Activated T-cell treated with anti-CD3 and anti-CD28 coated beads, Interleukin-2, amount 50 U/mL, for 72 hours (primary cell): ENCODE measurements at places on chromosomes 4 and X.

DNA sequence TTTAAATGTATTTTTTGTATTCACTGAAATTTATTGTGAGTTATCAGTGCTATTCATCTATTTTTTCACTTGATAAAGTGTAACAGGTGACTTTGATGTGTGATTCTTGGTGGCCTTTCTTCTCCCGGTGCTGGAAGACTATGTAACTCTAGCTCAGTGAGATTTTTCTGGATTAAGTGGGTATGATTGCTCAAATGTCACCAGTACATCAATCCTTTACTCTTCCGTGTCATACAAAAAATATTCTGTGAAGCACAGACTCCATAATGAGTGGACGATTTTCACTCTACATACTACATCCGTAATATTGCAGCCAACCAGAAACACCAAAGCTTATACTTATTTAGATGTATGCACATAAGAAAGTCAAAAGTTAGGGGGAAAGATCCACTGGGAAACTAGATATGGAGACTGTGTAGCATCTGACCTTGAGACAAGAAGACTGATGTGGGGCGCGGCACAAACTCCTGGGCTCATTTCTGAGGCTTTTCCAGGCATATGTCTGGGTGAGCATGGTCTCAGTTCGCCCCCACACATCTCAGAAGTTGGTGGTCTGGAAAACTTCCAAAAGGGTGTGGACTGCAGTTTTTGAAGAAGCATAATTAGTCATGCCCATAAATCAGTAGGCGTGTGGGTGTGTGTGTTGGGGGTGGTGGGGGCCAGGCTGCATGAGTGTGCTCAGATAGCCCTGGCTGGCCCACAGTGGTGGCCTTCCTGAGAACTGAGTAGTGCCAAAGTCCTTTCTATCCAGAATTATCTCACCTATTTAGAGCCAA is 53.9 kb upstream of the TENM3 start:
- no peak for DNase-seq

- no peak for DNase-seq
These were observed 71.9 kb downstream of the GC start for GRCh38 chr4:71711985-71712348.

GRCh38 chrX:130933358-130933757 is 30.3 kb upstream of the ENOX2 start:
- DNase-seq, result no peak

- DNase-seq, result peak; percentile 16
These were observed 163.1 kb downstream of the ARAP2 start for GRCh38 chr4:36081185-36081584.

GRCh38 chr4:120082251-120082650 is 15.6 kb upstream of the MAD2L1 start:
- no peak for DNase-seq

DNA sequence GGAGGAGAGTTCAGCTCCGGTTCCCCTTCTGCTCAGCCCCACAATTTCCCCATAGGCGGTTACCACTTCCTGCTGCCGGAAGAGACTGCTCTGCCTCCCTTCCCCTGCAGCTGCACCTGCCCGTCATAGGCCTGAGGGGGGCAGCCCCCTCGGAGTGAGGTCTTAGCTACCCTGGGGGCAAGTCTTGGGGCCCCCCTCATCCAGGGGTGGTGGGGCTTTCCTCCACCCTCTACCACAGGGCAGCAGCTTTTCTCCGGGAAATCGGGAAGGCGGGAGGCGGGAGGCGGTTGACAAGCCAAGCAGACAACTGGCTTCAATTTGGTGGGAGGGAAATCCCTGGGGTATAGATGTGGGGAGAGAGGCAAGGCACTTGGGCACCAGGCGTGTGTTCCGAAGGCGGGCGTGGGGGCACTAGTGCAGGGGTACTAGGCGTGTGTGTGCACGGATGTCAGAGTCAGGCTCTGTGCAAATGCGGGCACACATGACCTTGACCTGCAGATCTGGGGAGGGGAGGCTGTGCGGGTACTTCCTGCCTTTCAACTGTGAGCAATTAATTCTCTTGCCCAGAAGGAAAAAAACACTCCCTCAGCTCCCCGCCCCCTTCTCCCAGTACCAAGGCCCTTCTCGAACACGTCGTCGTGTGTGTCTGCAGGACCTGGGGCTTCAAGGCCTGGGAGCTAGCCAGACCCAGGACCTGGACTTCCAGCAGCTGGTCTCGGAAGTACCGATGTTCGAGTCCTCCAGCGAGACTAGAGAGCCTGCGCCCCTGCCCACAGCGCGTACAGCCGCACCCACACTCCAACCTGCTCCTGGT is 1.0 kb upstream of the ARHGAP4 start:
- DNase-seq, result peak; percentile 85

- DNase-seq, result no peak
These were observed 641.3 kb downstream of the TRAM1L1 start for GRCh38 chr4:116444117-116444516.

GRCh38 chr4:118034053-118034785 is at the start of gene NDST3:
Gene NDST3 (plus strand): TSS chr4:118034486. CDS start chr4:118053911, 19,425 bp downstream.
- peak; percentile 12 for DNase-seq

DNA sequence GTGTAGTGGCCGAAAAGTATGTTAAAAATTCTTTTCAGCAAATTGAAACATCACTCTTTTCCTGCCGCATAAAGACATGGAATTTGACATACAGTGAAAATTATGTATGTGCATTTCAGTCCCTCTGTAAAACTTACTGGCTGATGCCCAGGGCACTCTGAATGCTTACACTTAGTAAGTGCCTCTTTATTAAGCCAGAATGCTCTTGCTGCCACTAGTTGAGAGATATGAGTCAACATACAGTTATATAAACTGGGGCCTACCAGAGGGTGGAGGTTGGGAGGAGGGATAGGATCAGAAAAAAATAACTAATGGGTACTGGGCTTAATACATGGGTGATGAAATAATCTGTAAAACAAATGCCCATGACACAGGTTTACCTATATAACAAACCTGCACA is 38.1 kb upstream of the TRPC5 start:
- no peak for DNase-seq

DNA sequence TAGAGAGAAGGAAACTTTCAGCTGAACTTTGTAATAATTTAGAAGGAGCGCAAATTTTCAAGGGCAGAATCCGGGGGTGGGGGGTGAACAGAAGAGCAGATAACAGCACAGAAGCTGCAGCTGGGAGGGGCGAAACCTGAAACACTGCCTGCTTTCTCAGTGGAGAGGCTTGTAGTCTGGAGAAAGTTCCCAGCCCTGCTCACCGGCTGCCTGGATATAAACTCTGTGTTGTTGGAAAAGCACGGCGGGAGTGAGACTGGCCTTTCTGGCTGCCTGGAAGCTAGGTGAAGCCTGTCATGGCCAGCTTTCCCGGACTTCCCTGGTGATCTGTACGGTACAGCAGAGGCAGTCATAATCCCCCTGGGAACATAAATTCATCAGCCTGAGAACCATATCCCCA is 1352.1 kb upstream of the DIAPH2 start:
- DNase-seq, result no peak

- no peak for DNase-seq
These were observed 361.3 kb downstream of the OPHN1 start for GRCh38 chrX:68072041-68072440.

DNA sequence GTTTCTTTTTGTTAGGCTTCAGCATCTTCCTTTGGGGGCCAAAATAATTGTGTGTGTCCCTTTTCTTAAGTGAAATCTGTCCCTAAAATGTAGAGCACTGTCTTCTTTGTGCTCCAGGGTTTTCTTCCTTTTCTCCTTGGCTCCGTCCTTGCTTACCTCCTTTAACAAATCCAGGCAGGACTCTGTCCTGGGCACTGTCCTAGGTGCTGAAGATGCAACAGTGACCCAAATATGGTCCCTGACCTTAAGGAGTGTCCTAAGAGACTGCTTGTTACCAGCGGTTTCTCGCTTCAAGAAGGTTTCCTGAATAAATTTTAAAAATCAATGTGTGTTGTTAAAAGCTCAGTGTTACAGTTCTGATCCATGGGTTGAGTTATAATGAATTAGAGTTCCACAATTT is 471.8 kb downstream of the KCNIP4 start:
- no peak for DNase-seq

DNA sequence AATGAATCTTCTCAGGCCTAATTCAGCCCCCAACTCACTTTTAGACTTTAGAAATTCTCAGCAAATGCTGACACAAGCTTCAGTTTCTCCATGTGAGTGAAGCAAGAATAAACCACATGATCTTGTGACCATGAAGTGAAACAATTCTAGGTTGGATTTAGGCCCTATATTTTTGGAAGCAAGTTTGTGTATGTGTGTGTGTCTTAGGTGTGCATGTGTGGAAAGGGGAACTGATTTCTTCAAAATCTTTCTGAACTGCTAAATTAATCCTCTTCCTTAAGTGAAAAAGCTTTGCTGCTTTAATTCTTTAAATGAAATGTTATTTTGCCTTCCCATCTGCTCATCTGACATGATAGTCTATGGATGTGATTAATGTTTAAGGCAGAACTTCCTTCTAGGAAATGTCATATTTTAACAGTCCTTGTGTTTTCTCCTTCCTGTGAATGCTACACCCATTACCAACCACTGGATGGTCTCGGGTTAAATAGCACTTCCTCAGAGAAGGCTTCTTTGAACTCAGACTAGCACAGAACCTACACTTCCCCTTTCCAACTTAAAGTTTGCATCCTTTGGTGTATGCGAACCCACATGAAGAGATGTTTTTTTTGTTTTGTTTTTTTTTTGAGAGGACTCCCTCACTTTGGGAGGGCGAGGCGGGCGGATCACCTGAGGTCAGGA is 1.2 kb upstream of the TMEM144 start:
- no peak for DNase-seq

DNA sequence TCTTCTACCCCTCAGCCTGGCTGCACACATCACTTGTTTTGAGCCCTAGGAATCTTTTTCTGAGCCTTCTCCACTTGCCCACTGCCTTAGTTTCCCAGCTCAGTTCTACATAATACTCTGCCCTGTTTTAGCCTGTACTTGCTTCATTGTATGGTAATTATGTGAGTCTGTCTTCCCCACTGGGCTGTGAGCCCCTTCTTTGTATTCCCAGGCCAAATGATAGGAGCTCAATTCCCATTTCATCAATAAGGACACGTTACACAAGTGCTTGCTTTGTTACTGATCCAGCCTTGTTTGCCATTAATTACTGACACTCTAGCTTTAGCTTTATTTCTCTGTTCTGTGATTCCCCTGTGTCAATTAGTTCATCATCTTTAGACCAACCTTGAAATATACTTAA is 28.1 kb downstream of the KIT start:
- DNase-seq, result no peak

GRCh38 chrX:127259742-127260141 is 440.2 kb downstream of the PRR32 start:
- DNase-seq, result no peak

- no peak for DNase-seq
These were observed 2.2 kb downstream of the PCDH10 start for GRCh38 chr4:133151341-133151690.

DNA sequence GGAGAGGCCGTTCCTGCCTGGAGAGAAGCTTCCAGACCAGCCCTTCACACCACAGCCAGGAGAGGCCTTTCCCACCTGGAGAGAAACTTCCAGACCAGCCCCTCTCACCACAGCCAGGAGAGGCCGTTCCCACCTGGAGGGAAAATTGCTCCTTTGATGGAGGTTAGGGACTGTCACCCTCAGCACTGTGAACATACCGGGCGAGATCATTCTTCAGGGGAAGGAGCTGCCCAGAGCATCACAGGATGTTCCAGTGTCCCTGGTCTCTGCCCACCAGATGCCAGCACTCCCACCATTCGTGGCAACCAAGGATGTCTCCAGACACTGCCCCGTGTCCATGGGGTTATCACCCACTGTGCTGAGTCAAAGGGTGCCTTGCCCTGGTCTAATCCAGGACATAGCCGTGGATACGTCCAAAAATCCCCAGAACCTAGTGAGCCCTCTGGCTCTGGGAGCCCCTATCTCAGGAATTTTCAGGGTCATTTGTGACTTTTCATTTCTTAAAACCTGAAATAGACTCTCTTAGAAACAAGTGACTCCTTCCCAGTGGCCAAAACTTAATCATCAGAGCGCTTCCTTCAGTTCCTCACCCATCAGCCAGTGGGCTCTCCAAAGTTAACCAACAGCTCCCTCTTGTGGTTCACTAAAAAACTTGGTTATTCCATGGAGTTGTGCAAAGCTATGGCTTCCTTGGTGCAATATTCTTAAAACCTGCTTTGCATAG is 80.2 kb downstream of the CRMP1 start:
- DNase-seq, result peak; percentile 30

DNA sequence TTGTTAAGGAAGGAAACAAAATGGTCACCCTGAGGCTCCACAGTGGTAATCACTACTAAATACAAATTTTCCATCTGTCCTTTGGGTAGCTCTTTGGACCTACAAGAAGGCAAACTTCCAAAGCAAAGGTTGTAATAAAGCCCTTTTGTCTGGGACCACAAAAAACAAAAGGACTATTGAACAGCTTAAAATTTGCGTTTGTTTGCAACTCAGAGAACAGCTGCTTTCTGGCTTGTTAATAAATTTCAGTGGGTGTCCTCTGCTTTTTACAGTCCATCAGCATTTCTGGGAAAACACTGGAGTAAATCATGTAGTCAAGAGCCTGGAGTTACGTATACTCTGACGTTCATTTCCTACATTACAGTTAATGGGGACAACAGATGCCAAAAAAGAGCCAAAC is 439.7 kb upstream of the DIAPH2 start:
- DNase-seq, result no peak

DNA sequence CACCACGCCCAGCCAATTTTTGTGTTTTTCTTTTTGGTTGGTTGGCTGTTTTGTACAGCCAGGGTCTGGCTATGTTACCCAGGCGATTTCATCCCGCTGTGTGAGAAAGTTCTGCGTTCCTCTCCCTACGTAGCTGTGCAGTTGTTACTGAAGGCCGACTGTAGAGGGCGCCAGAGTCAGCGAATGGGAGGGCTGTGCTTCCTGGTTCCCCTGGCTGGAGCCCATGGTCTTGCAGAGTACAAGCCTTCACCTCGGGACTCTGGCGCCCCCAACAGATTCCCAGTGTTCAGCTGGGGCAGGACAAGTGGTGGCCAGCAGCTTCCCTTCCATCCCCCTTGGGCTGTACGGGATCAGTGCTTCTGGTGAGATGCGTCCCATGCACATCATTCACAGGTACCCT is 5.6 kb upstream of the CT45A1 start:
- peak; percentile 42 for DNase-seq

DNA sequence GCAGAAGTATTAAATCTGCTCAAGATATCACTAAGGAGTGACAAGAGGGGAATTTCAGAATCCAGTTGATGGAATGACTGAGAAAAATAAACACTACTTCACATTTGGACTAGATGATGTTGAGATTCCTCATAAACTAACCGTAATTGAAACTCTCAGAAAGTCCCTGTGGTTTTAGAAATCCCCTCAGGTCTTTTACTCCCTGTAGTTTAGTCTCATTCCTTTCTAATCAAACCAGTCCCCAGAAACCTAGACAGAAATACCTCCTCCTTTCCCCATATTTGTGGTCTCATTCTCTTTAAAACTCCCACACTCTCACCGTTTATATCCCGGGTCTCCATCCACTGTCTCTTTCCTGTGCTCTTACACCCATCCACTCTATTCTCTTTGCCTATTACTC is 15.0 kb upstream of the TLR1 start:
- no peak for DNase-seq

DNA sequence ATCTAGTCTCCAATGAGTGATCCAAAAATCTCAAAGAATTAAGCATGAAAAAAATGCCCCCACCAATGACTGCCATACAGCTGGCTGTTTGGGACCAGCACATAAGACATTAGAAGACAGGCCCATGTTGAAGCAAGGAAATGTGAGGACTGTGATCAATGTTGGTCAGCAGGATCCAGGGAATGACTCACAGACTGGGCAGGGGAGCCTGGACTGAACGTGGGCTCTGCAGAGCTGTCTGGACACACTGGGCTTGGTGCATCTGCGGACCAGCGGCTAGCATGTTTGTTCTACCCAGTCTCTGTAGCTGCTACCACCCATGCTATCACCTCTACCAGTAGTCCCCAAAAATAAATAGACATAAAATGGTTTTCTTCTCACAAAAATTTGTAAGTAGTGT is 108.6 kb downstream of the PALLD start:
- DNase-seq, result no peak

GRCh38 chr4:112817933-112818593 is 181.1 kb downstream of the LARP7 start:
- peak; percentile 70 for DNase-seq
